Stimulated activated CD4-positive, alpha-beta T cell treated with anti-CD3 and anti-CD28 coated beads, Interleukin-2, amount 100 ng/mL, for 4 hours (primary cell): ENCODE measurements at places on chromosomes 3 and 15.

DNA sequence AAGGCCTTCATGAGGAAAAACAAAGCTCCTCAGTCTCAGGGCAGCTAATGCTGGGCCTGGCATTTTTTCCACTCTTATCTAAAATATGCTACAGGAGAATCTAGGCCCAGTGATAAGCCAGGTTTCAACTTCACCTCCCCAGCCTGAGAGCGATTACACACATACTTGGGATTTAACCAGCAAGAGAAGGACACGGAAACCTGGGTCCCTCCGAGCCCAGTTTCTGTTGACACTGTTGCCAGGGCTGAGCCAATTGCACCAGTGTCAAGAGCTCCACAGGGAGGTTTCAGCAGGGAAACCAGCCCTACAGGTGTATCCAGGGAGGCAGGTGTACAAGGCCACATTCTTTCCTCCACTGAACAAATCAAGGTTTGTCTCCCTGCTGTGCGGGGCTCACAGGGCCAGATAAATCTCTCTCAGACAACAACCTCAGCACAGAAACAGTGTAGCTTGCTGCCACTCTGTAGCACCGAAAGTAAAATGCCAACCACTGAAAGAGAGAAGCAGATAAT lies 85.4 kb downstream of the MAGI1 start:
- DNase-seq: no peak

DNA sequence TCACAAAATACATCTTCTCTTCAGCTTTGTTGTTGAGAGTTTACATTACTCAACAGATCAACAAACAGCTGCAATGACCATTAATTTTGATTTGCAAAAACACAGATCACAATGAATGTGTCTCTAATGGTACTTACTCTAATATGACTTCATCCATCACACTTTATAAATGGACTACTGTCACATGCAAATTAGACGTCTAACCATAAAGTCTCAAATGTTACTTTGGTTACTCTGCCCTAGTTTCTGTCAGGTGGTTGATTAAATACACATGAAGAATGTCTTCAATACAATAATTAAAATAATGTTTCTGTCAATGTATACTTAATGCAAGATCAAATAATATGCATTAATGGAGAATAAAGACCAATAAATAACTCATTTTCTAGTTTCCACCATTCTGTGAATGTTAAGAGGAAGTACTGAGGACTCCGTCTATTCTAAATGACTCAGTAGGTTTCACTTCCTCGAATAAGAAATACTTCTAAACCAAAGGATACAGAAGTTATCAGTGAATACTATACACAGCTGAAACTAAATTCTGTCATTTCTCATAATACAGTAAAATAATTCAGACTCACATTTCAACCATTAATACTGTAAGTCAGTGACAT lies 145.8 kb downstream of the CBLB start:
- no peak for DNase-seq

- no peak for DNase-seq
Measured at GRCh38 chr3:180743813-180744590, 64.7 kb upstream of the CCDC39 start.

- DNase-seq: no peak
Measured at GRCh38 chr3:170711786-170712185, 125.9 kb upstream of the SLC7A14 start.

GRCh38 chr15:58472821-58473581 lies 41.2 kb downstream of the LIPC start:
- no peak for DNase-seq

DNA sequence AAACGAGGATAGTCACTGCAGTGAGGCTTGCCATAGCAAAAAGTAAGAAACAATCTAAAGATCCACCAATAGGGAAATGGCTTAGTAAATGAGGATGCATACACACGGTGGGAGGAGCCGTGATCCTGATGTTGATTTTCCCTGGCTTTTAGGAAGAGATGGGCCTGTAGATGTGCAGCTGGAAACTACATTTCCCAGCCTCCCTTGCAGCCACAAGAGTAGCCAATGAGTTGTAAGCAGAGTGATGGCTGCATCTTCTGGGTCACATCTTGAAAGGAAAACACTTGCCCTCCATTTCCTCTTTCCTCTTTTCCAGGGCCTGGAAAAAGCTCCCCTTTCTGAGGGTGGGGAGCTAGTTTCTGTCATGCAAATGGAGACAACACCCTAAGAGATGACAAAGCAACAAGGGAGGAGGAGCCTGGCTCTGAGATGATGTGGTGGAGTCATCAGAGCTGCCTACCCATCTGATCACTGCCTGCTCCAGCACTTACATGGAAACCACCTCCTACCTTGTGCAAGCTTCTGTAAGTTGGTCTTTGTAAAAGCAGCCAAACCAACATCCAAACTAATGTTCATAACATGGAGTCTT lies 139.1 kb downstream of the TLE3 start:
- DNase-seq: no peak

DNA sequence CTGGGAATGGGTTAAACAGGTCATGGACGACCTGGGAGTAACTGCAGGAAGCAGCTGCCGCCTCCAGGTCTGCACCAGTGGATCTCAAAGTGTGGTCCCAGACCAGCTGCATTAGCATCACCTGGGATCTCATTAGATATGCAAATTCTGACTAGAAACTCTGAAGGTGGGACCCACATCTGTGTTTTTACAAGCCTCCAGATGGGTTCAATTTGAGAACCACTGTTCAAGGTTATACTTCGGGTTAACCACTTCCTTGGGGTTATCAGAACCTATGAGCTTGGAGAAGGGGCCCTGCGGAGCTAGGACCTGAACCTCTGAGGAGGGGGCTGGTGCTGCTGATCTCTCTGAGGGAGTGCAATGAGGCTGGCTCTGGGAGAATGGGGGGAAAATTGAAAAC lies 324.8 kb upstream of the CTDSPL start:
- no peak for DNase-seq

GRCh38 chr3:37707428-37708372 lies 154.0 kb upstream of the CTDSPL start:
- DNase-seq: no peak

- DNase-seq: no peak
Measured at GRCh38 chr3:127156338-127157050, 36.4 kb upstream of the PRR23E start.
